ENCODE measurements at places on chromosomes 2 and 18. TPM values are rescaled to one million over a fixed set of nuclear protein-coding genes. Genes with fewer than 3 reads are reported as not detected.

- DNase-seq, result no peak
These were observed 18.9 kb downstream of the MGAT5 start for GRCh38 chr2:134272806-134273205.

DNA sequence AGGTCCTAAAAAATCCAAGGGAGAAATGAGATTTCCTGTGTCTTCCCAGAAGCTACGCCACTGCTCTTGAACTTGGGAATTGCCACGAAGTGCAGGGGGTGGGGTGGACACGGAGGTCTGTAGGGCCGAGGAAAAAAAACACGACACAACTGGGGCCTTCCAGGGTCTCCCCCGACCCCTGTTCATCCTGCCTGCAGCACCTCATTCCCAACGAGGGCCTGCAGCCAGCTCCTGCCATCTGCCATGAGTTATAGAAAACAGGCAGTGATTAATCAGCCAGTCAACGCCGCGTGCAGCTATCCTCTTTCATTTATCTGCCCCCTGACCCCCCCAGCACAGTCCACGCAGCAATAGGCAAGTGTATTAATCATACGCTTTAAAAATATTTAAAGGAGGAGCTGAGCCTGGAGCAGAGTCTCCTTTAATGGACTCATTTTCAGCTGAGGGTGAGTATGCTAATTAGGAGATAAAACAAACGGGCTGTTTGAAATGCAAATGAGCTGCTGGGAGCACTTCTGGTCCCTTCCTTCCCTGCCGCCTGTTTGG, 209.9 kb downstream of the TFCP2L1 start:
- no peak for DNase-seq

The NAT8 gene
- 33.6 TPM for total RNA-seq

GRCh38 chr2:2188344-2188920, 142.6 kb downstream of the MYT1L start:
- DNase-seq, result no peak

GRCh38 chr2:162084536-162084935, 10.5 kb upstream of the DPP4 start:
- no peak for DNase-seq

DNA sequence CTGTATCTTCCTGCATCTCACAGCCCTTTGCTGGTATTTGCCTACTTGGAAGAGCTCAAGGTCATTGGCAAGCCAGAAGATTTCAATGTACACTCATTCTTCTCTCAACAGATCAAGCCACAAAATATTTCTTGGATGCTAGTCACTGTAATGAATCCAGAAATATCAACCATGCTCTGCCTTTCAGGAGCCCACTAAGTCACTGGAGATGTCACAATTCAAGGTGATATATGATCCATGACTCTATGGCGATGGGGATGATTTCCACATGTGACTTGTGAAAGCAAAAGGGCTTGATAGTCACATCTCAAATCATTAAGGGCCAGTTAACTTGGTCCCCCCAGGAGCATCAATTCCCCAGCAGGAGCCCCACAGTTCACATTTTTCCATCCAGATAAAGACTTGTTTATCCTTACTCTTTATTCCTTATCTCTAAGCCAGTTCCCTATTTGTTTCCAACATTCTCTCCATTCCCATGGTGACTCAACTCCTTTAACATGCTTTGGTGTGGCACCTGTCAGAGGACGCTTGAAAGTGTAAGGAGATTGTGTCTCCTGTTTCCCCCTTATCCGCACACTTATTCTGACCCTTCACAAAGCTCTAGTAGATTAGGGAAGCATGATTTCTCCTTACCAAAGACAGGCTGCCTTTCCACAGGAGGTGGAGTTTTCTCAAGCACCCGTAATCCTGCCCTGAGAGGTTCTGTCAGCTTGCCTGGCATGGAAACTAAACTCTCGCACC, 15.8 kb downstream of the PKDCC start:
- no peak for DNase-seq

DNA sequence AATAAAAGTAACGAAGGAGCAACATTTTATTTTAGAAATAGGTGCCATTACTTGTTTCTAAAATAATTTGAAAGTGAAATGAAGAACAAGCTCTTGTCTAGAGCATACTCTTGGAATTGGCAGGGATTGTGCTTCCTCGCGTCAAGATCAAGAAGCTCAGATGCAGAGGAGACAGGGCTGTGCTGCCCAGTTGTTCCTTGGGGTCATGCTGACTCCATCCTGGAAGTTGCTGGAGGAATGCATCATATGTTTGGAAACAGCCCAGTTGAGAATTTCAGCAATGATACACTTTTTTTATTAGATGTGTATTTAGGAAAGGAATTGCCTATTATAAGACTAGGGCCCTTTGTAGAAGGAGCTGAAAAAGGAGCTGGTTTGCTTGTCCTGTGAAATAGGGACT, 17.2 kb downstream of the LTBP1 start:
- DNase-seq, result no peak

- no peak for DNase-seq
These were observed 209.6 kb upstream of the HNRNPA3 start for GRCh38 chr2:177002983-177003382.

DNA sequence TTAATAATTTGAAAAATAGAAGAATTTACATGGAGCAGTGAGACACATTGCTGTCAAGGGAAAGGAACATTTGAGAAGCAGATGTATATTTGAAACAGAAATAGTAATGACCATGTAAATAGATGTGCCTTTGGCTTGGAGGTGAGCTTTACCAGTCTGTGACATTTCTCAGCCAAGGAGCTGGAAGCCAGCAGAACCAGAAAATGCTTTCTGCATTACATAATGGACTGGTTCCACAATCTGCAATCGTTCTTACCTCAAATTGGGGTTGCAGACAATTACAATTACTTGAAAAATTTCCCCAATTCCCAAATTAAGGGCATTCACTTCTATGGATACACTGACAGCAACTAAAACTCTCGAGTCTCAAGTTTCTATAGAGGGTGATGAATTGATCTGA, 59.7 kb downstream of the HNMT start:
- no peak for DNase-seq

The GKN1 gene
- not detected for total RNA-seq

DNA sequence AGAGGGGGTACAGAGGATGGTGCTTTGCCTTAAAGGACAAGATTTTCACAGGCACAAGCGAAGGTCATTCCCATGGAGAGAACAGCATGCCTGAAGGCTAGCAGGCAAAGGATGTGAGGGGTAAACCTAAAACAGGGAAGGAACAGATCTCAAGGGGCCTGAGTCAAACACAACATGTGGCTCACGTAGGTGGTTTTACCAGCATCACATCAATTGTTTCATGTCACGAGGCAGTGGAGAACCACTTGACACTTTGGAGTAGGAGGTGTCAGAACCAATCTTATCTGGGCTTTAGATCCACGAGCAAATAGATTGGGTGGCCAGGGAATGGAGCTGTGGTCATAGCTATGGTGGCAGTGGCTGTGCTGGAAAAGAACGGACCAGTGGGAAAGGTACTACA, 8.4 kb downstream of the COX5B start:
- DNase-seq, result no peak

DNA sequence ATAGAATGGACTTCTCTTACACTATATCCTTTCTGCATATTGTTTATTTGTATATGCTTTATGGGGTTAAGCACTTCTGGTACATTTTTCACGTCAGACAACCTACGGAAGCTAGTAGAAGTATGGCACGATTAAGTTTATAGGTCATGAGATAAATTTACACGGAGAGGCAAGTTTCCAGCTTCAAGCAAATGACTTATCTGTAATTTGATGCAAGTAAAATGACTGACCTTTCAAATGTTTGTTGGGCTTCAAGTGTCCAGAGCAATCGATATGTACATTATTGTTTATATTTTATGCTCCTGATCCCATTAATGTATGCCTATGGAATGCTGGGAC, 97.5 kb upstream of the EFEMP1 start:
- no peak for DNase-seq

GRCh38 chr2:132754867-132755472, 85.0 kb upstream of the LYPD1 start:
- no peak for DNase-seq

DNA sequence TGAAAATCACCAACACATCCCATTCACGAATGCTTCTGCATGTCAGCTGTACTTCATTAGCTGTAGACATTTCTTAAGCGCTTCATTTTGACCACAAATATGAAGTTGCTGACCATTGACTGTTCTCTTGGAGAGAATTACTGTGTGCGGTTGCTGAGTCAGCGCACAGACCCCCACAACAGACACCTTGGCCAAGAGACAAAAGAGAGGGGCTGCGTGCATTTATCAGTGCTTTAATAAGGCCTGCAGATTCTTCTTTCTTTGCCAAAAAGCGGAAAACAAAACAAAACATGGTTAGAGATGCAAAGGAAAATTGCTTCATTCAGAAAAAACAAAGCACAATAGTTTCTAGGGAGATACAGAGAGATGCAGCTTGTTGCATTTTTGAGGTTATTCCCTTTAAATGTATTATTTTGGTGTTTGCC, 174.7 kb downstream of the ACKR3 start:
- no peak for DNase-seq

- DNase-seq, result no peak
These were observed 1.3 kb downstream of the NPPC start for GRCh38 chr2:231924889-231925275.

DNA sequence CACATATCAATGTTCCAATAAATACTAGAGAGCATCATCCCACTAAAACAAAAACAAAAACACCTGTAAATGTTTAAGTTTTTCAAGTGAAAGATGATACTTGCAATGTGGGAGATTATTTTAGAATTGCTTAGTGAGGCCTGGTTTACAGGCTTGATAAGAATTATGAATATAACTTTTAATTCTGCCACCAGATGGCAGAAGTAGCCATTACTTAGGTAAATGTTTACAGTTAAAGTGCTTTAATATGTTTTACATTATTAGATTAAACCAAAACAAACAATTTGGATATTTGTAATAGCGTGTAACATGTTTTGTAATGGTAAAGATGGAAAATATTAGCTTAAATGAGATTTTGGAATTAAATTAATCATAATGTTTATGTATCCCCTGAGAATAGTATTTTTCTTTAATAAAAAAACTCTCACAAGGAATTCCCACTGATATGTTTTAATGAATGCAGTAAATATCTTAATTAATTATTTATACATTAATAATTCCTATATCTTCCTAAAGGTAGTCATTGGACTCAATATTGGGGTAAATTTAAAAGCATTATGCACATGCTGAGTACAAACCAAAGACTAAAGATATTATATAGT, 522.0 kb downstream of the SPAG16 start:
- DNase-seq, result no peak

DNA sequence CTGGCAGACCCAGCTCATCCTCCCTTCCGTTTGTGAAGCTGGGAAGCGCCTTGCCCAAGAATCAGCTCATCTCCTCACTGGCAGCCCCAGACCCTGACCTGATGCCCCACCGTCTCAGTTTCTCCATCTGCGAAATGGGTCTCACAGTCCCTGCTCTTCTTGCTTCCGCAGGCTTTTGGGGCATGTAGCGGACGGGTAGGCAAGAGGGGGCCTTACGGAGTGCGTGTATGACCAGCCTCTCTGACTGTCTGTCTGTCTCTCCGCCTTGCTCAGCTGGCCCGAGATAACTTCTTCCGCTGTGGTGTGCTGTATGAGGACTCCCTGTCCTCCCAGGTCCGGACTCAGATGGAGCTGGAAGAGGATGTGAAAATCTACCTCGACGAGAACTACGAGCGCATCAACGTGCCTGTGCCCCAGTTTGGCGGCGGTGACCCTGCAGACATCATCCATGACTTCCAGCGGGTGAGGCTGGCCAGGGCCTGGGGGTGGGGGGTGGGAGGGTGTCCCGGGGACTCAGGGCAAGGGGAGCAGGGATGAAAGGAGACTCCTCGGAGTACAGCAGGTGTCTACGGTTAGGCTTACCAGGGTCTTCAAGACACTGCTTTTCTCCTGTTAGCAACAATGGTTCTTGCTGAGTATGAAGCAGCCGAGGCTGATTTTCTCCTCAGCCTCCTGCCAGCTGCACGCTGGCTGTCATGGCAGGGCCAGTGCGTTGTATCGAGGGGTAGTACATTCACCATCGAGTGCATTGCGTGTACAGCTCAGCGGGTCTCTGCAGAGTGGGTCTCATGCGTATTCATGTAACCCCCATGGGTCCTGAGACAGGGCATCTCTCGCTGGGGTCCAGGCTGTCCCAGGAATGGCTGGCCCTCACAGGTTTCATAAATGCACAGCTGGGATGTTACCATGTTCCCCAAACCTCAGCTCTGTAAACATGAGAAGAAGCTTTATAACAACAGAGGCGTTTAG, 10.9 kb downstream of the ITM2C start:
- DNase-seq, result no peak

- DNase-seq, result no peak
These were observed 18.0 kb upstream of the TUBB6 start for GRCh38 chr18:12290086-12290485.

DNA sequence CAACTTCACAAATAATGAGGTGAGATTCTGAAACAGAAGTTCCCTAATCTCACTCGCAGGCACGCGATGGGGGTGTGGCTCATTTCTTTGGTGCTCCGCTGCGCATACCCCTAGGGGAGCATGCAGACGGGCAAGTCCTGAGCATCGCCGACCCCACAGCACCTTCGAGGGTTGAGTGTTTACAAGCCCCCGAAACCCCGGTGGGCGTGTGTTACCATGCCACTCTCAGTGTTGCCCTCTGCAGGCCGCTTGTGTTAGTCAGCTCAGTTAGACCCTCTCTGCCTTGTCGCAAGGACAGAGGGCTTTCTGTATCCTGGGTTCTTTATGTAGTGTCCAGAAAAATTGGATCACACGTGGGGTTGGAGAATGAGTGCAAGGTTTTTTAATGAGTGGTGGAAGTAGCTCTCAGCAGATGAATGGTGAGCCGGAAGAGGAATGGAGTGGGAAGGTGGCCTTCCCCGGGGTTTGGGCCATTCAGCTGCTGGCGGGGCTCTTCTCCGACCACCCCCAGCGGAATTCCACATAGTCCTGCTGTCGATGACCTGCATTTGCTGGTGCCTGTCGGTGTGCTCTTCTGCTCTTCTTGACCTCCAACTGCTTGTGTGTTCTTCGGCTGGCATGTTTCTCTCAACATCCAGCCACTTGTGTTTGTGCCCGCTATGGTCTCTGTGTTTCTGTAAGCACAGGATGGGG, 191.3 kb downstream of the RPRM start:
- no peak for DNase-seq

- DNase-seq, result no peak
These were observed 111.4 kb downstream of the THNSL2 start for GRCh38 chr2:88281302-88282217.

The FZD7 gene
- 0.62 TPM for total RNA-seq

The ALK gene
- not detected for total RNA-seq

The ABCG5 gene
- total RNA-seq, result 46.1 TPM

The FEV gene
- total RNA-seq, result not detected

The GBX2 gene
- total RNA-seq, result not detected

The CTAGE1 gene
- total RNA-seq, result not detected

The DARS1 gene
- 28.8 TPM for total RNA-seq

- DNase-seq, result no peak
These were observed 118.8 kb upstream of the CDH19 start for GRCh38 chr18:66722671-66723070.

All from right lobe of liver (tissue), 6 donors.